ENCODE measurements at places on chromosomes 5 and 9. TPM values are rescaled to one million over a fixed set of nuclear protein-coding genes. Genes with fewer than 3 reads are reported as not detected.
A peak's percentile ranks its signal among the peaks of the same experiment; 100 is the strongest.

ACTBL2 gene
- not detected for polyA plus RNA-seq

DNA sequence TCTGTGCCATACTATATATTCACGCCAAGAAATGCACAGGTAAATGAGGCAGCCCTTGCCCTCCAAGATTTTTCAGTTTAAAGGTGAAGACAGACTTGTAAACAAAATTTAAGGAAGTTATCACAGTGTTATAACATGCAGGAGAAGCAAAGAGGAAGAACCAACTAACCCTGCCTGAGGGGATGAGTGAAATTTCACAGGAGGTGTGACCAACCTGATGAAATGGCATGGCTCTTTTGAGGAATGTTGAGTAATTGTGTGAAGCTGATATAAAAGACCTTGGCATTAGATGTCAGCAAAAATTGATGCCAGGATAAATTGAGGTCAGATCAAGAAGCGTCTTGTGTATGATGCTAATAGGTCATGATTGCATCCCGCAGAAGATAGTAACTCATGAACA lies 86.5 kb downstream of the HCN1 start:
- no peak for DNase-seq

ADAMTS19 gene
- polyA plus RNA-seq, result 6.8 TPM

GRCh38 chr5:173707392-173707791 lies 90.9 kb upstream of the BOD1 start:
- DNase-seq, result no peak

- no peak for DNase-seq
These were observed 99.1 kb upstream of the SMC5 start for GRCh38 chr9:70159630-70160029.

MARVELD2 gene
- polyA plus RNA-seq, result 30.5 TPM

SHISAL2B gene
- polyA plus RNA-seq, result 0.27 TPM

- DNase-seq, result no peak
These were observed 251.8 kb downstream of the ROR2 start for GRCh38 chr9:91698266-91698665.

GRCh38 chr9:131273146-131273855 lies 3.0 kb downstream of the FAM78A start:
- DNase-seq, result no peak

ZFP62 gene
- 74.6 TPM for polyA plus RNA-seq

GRCh38 chr5:142757564-142757963 lies 12.6 kb upstream of the ARHGAP26 start:
- DNase-seq, result no peak

- DNase-seq, result no peak
These were observed 136.9 kb upstream of the ALDH1B1 start for GRCh38 chr9:38255599-38255998.

PRKACG gene
- polyA plus RNA-seq, result not detected

- DNase-seq, result no peak
These were observed 96.1 kb downstream of the ZNF462 start for GRCh38 chr9:106958955-106959657.

SOX30 gene
- 0.50 TPM for polyA plus RNA-seq

ACSL6 gene
- 1.4 TPM for polyA plus RNA-seq

- no peak for DNase-seq
These were observed 129.2 kb upstream of the TNPO1 start for GRCh38 chr5:72687288-72687687.

DNA sequence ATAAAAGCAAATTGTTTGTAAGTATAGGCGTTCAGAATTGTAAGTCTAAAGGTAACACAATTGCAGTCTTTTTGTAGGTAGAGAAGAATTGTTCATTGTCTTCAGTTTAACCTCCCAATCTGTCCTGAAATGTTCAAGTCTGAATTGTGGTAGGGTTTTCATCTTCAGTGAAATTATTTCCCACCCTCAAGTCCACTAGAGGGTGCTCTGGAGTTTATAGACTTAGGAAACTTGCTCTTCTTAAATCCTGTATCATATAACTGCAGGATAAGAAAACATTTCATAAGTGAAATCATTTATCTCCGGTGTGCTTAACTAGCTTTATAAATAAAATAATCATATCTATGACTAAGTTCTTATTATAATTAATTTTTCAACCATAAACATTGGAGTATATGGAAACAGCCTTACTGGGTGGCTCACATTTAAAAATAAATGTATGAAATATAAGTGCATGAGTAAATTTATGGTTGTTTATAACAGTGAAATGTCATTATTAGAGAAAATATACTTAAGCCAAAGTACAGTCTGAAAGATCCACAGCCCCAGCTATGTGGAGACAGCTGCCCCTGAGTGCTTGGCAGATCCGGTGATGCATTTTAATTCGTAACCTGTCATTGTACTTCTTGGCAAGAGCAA lies 182.4 kb upstream of the OTULINL start:
- peak; percentile 75 for DNase-seq

- DNase-seq, result no peak
These were observed 21.1 kb upstream of the ZNF622 start for GRCh38 chr5:16486711-16487111.

DNA sequence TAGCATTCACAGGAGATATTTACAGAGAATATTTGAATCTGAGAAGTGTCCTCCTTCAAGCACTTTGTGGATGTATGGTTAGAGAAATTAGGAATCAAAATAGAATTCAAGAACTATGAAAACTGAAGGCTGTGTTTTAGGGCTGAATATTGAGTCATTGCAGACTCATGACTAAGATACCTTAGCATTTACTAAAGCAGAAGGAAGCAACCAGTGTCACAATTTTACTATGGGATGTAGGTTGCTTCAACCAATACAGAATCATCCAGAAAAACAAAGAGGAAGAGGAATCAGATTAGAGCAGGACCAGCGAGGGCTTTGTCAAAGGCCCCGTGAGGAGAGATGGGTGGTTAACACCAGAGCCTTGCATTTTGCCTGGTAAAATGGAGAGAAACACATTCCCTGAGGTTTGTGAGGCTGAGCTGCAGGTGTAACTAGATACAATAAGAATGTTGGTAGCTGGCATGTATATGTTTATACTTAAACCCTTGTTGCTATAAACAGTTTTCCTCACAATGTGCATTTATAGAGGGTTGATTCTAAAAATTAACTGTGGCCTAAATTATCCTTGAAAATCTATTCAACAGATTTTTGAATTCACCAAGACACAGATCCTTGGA lies 518.1 kb downstream of the AGTPBP1 start:
- no peak for DNase-seq

Data from left kidney (tissue), 8 donors.